ENCODE measurements at places on chromosomes 5 and 9.

DNA sequence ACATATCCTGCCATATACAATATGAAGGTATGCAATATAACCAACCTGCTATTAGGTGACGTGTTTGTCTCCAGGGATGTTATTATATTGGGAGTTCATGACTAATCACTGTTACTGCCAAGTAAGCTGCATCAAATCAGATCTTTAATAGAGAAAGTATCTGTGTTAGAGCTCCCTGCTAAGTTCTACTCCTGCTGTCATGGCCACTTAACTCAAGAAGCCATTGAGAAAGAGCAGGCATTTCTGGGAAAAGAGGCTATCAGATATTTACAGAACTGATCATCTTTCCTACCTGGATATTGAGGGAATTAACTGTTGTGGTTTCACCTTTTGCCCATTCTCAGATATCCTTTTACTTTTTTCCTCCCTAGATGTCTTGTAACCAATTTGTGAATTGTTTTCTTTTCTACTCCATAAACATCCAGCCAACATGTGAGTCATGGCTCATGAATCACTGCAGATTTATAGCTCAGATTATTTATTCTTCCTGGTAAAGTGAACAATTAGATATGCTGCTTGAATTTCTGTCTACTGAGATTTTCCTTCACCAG is 634.8 kb upstream of the FAM174A start:
- DNase-seq: no peak

DNA sequence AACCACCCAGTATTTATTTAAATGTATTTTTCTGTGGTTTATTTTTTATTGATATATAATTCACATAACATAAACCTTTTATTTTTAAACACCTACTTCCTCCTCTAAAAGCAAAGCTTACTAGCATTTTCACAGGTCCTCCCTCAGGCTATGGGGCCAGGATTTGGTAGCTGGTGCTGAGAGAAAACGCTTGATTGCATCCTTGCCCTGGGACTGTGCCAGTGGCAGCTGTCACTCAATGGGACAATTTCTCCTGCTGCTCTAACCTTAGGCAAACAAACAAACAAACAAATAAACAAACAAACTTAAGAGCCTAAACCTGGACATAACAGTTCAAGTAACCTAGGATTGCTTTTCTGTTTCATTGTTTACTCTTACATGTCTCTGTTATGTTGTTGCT is 102.7 kb downstream of the FOCAD start:
- no peak for DNase-seq

- no peak for DNase-seq
These were observed at the start of gene FGF10 for GRCh38 chr5:44389090-44389822. FGF10 (minus strand) TSS chr5:44389420; CDS start chr5:44388682, 738 bp downstream.

GRCh38 chr5:109743770-109744212 is 54.1 kb downstream of the MAN2A1 start:
- no peak for DNase-seq

GRCh38 chr9:107105784-107106183 is 177.3 kb upstream of the RAD23B start:
- DNase-seq: no peak

- no peak for DNase-seq
These were observed 285.0 kb downstream of the EFNA5 start for GRCh38 chr5:107385708-107386107.

GRCh38 chr9:132575811-132576210 is 6.6 kb upstream of the BARHL1 start:
- no peak for DNase-seq

Data from NB4 (cell line).